ENCODE measurements at places on chromosomes 7 and 10.

DNA sequence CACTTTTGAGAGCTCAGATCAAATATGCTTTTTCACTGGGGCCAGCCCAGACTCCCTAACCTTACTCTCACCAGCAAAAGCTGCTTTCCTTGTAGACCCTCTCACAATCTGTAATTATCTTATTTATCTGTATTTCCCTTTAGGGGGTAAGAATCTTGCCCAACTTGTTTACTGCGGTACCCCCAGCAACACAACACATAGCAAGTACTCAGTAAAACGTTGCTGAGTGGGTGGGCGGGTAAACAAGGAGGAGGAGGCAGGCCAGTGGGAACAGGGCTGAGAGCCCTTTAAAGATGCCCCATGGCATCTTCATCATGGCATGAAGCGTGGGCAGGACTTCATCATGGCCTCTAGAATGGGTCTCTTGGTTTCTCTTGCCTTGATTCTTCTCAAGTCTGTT is 64.2 kb downstream of the SORBS1 start:
- no peak for DNase-seq

- no peak for DNase-seq
These were observed 38.5 kb downstream of the CABCOCO1 start for GRCh38 chr10:61701055-61701705.

GRCh38 chr7:104089061-104089460 is 99.6 kb upstream of the RELN start:
- DNase-seq, result no peak

GRCh38 chr10:124515244-124515970 is 53.8 kb downstream of the LHPP start:
- DNase-seq, result no peak

GRCh38 chr7:91357379-91357778 is 93.1 kb downstream of the FZD1 start:
- DNase-seq, result no peak

DNA sequence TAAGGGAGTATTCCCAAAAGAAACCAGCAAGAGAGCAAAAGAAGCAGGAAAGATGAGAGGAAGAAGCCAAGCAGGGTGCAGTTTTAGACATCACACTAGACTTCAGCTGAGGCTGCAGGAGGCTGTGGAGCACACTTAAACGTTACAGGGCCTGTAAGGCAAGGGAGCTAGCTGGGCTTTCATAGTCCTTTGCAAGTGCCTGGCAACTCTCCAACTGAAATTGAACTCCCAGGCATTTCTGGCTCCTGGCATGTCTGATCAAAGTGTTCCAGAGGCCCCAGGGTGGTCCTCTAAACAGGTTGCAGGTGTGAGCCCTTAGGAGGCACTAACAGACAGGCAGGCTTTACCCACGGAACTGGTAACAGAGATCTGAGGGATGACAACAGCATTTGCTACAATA is 750.2 kb downstream of the XPNPEP1 start:
- no peak for DNase-seq

DNA sequence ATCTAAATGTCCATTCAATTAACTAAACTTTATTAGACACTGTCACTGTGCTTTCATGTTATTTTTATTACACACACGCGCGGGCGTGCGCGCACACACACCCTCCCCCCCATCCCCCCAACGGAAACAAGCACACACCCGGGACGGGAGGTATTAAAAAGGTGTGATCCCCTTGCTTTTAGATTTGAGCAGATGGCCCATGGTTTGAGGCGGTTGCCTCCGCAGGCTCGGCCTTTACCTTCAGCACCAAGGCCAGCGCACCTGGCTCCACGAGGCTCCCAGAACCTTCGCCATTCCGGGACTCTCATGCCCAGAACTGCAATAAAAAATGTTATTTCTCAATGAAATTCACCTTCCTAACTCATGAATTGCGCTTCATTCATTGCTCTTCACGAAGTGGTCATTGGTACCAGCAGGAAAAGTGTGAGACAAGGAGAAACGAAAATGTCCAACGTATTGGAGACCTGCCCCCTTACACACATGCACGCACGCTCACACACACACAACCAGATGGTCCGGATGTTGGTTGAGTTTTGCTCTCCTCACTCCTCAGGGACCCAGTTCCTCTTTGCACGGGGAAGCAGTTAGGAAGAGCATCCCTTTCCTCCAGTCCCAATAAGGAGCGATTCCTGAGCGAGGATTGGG is 20.8 kb upstream of the PTF1A start:
- no peak for DNase-seq

GRCh38 chr7:84829719-84830118 is 357.1 kb downstream of the SEMA3D start:
- no peak for DNase-seq

GRCh38 chr7:19437446-19437845 is 271.4 kb downstream of the POLR1F start:
- no peak for DNase-seq

DNA sequence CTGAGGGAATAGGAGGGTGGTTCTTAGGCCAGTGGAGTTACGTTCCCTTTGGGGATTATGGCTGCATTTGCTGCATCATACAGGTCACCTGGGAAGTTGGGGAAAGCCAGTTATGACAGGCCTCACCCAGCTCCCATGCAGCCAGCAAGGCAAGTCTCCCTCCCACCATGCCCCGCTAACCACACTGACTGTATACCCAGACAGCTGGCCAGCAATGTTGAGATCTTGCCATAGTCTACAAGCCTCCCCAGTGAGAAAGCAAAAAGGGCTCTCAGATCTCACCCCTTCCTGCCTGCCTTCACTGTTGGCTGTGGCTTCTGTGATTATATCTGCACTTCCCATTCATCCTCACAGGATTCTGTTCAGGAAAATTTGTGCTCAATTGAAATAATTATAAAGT is 133.3 kb upstream of the HGF start:
- no peak for DNase-seq

DNA sequence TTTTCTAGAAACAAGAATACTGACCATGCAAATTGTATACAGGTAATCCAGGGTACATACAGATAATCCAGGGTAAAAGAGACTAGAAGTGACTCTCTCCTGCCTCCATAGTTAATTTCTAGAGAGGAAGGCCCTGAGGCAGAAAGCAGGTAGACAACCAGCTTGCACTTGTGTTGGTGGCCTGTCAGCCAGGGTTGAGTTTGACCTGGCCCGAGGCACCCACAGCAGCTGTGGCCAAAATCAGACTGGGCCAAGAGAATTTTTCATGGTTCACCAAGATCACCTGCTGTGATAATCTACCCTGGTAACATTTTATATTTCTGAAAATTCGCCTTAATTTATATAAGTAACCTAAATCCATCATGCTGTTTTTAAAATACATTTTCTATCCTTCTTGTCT is 386.5 kb upstream of the ETV1 start:
- no peak for DNase-seq

DNA sequence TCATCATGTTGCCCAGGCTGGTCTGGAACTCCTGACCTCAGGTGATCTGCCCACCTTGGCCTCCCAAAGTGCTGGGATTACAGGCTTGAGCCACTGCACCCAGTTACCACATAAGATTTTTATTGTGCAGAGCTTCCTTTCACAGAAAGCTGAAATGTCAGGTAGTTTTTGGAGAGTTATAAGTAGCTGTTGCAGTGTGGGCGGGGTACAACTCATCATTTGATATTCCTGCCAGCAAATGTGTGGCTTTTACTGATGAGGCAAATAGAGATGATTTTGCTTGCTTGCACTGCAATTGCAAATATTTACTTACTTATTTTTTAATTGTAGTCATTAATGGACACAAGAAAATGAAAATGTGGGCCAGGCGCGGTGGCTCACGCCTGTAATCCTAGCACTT is 32.4 kb downstream of the NKX2-3 start:
- DNase-seq, result no peak

GRCh38 chr10:1643161-1643907 is 94.0 kb downstream of the ADARB2 start:
- no peak for DNase-seq

- DNase-seq, result no peak
These were observed 26.7 kb upstream of the OTUD1 start for GRCh38 chr10:23412223-23412622.

DNA sequence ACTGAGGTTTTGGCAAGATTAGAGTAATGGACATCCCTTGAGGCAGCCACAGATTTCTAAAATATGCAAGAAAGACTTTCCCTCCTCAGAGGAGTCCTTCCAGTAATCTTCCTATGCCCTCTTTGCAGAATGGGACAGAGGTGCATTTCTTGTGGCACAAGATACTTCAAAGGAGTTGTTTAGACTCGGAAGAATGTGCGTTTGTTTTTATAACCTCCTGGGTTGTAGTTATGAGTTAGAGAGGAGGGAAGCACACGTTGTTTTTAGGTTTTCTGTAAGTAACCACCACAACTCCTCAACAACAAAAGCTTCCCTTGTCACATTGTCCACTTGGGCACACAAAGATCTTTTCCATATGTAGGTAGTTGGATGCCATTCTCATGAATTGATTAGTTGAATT is 78.1 kb upstream of the GLI3 start:
- no peak for DNase-seq

DNA sequence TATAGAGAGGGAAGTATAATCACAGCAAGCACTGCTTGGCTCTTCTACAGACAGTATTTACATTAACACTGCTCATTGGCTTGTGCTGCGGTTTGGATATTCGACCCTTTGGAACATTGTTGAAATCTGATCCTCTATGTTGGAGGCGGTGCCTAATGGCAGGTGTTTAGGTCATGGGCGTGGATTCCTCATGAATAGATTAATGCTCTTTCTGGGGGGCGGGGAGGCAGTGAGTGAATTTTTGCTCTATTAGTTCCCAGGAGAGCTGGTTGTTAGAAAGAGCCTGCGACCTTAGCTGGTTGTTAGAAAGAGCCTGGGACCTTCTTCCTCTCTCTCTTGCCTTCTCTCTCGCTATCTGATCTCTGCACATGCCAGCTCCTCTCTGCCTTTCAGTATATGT is 77.3 kb upstream of the SVIL start:
- DNase-seq, result no peak

GRCh38 chr10:50624866-50625501 is 1.2 kb upstream of the SGMS1 start:
- DNase-seq, result no peak

GRCh38 chr7:136868496-136869000 is at the start of gene CHRM2:
Gene CHRM2 (plus strand): TSS chr7:136868652. CDS start chr7:137014866, 146,214 bp downstream.
- DNase-seq, result no peak

DNA sequence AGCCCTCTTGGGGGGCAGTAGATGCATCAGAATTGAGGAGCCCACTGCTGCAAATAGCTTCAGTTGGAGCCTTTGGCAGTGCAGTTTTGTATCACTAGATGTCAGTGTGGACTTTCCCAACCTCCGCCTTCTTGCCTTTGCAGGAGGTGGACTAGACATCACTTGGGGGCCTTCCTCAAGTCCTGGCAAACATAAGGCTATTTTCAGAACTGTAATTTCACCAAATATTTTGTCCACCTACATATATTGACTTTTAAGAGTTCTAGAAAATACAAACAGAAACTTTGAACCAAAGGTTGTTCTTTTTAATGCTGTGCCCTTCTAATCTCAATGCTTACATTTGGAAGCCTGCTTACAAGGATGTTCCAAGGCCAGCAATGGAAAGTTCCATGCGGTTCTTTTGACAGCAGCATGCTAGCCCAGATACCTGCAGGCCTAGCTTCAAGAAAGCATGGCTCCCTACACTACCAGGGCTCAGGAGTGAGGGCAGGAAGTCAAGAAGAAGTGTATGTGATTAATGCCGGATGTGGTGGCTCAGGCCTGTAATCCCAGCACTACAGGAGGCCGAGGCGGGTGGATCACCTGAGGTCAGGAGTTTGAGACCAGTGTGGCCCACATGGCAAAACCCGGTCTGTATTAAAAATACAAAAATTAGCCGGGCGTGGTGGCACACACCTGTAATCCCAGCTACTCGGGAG is 8.0 kb upstream of the ZNRF2 start:
- no peak for DNase-seq

DNA sequence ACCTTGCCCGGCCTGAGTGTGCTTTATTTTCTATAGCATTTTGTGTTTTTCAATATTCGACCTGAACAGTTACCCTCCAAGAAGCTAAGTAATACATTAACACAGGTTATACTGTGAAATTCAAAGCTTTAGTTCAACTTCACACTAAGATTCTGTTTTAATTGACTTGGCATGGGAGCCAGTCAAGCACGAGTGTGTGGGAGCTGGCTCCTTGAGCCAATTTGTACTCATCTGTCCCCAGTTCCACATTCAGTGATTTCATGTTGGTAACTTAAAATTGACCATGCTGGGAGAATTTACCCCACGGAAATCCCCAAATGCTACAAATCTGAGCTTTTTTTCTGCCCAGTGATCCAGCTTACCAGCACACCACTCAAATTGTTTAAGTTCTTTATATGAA is 20.3 kb downstream of the TSPAN12 start:
- DNase-seq, result no peak

GRCh38 chr7:128788446-128789412 is 3.0 kb upstream of the CCDC136 start:
- no peak for DNase-seq

GRCh38 chr7:21352540-21353387 is 75.1 kb upstream of the SP4 start:
- DNase-seq, result no peak

DNA sequence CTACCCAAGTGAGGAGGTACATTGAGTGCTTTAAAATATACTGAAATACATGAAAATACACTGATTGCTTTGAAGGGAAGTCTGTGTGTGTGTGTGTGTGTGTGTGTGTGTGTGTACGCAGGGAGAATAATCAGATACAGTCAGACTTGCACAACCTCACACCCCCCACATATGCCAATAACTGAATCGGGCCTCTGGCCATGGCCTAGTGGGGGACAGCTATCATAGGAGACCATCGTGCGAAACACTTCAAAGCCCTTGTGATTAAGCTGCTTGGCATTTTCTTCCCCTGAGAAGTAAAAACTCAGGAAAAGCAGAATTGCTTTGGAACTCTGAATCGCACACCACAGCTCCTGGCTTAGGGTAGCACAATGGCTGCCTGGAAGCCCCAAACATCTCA is 135.1 kb downstream of the C10orf105 start:
- no peak for DNase-seq

GRCh38 chr10:79407423-79407796 is 38.0 kb downstream of the ZCCHC24 start:
- no peak for DNase-seq

- no peak for DNase-seq
These were observed 13.3 kb upstream of the ZC3HAV1L start for GRCh38 chr7:139049111-139049510.

DNA sequence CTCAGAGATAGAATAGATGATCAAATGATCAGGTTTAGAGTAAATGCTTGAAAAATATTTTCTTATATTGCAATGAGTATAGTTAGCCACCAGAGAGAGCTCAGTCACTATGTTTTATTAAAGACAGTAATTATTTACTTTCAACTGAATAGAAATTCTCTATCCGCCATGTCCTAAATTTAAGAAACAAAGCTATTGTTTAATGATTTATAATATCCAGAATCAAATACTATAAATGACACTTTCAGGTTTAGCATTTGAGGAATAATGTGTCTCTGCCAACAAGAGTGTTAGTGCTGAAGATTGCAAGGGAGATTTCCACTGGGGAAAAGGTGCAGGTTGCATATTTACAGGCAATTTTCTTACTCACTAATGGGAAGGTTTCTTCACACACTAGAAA is 184.7 kb downstream of the DGKB start:
- no peak for DNase-seq

Data from cortex of kidney (tissue), 1 donor.